Putamen (tissue), 1 donor: ENCODE measurements at places on chromosomes 13 and 19.

GRCh38 chr13:97275776-97276501 is 53.8 kb downstream of the MBNL2 start:
- no peak for DNase-seq

GRCh38 chr13:49066856-49067255 is 91.1 kb downstream of the FNDC3A start:
- no peak for DNase-seq

GRCh38 chr13:89750371-89750770 is 1597.1 kb upstream of the MIR17HG start:
- no peak for DNase-seq

GRCh38 chr13:27372896-27373295 is 51.5 kb upstream of the GTF3A start:
- DNase-seq: no peak

GRCh38 chr13:64684685-64685431 is 2545.3 kb downstream of the PCDH9 start:
- no peak for DNase-seq

DNA sequence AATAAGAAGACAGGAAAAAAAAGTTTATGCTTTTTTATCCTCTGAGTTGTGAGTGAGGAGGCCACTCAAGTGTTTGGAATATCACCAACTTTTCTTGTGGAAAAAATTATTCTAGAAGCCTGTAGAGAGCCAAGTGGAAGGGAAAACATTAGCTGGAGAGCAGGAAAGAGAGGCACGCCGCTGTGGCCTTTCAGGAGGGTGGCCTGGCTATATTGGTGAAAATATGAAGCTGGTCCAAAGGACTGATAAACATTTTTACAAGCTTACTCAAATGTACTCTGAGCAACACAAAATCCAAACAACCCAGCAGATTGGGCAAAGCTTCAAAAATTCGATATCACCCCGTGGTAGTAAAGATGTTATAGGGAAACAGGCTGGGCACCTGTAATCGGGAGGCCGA is 2.3 kb upstream of the EIF3G start:
- DNase-seq: no peak

DNA sequence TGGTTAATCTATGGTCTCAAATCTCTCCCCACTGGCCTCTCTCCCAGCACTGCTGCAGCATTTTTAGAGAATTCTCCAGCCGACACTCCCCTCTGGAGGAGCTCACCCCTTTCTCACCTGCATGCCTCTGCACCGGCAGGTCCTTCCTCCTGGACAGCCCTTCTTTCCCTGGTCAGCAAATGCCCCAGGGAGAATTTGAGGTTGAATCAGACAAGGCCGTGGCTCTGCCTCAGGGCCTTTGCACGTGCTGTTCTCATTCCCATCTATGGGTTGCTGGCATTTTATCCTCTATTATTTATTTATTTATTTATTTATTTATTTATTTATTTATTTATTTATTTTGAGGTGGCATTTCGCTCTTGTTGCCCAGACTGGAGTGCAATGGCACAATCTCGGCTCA is 1.4 kb upstream of the DOCK6 start:
- DNase-seq: no peak

GRCh38 chr19:10270180-10270615 is 722 bp upstream of the ICAM1 start:
- no peak for DNase-seq

DNA sequence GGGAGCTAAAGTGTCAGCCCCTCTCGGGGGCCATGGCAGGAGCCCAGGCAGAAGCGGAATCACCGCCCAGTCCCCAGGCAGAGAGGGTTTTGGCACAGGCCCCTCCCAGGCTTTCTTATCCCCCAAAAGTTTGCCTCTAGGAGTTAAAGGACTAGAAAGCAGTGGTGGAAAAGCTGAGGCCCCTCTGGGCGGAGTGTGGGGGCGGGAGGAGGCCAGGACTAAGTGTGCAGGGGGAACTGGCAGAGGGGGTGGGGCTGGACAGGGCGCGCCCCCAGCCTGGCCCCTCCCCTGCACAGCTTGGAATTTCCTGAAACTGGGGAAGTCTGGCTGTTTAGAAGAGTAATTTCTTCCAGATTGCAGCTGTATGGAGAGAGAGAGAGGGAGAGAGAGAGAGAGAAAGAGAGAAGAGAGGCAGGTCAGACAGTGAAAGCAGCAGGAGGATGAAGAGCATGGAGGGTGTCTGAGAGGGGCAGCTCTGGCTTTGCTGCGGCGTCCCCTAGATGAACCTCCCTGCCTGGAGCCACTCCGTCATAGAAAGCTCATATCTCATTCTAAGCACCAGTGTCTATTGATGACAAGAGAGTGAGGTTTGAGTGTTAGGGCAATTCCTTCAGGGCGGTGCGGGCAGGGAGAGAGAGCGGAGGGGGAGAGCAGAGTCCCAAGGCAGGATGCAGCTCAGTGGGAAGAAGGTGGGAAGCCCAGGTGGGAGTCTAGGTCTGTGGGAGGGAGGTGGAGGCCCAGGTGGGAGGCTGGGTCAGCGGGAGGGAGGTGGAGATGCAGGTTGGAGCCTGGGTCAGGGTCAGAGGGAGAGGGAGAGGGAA is at the start of gene CDC42EP5:
CDC42EP5 (minus strand) TSS at position 226 of the 821 bp plus-strand sequence. CDS start 7,749 bp downstream, outside the sequence.
- DNase-seq: no peak
